ENCODE measurements at places on chromosomes 3 and 15.

DNA sequence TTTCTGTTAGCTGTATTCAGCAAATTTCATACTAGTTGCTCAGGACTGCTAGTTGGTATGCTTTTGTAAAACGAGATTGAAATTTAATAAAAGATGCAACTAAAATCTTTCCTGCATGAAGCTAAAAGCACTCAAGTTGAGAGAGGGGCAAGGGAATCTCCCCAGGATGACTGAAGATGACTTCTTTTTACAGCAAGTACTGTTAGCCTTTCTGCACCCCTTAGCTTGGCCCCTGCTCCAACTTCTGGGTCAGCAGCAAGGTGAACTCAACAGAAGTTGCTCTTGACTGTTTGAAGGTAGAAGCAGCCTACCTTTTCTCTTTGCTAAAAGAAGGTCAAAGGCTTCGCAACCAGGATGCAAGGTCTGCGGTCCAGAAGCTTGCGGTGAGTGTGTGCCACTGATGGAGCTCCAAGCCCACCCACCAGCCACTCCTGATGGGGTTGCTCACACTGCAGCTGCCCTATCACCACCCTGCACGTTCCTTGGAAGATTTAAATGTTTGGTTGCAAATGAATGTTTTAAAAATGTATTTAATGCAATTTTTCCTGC is 32.5 kb downstream of the NME9 start:
- DNase-seq, result no peak

- DNase-seq, result no peak
These were observed 17.4 kb downstream of the PXYLP1 start for GRCh38 chr3:141249041-141249440.

DNA sequence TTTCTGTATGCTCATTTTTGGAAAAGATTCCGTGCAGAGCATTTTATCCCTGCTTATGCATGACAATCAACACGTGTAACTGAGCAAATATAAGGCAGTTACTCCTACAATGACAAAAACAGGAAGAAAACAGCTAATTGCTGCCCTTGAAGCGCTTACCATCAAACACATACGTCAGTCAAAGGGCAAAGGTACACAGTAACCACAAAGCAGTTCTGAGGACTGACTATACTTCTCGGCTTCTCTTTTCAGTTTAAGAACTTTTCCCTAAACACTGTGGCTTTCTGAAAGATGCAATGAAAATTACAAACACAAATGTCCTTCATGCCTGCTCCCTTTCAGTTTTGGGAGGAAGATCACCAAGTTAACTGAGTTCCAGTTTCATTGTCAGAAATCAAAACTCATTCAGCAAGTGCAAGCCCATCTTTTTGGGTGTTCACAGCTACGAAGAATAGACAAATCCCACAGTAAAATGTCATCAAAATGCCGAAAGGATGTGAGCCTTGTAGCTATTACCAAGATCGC is 602.8 kb downstream of the FOXP1 start:
- no peak for DNase-seq

DNA sequence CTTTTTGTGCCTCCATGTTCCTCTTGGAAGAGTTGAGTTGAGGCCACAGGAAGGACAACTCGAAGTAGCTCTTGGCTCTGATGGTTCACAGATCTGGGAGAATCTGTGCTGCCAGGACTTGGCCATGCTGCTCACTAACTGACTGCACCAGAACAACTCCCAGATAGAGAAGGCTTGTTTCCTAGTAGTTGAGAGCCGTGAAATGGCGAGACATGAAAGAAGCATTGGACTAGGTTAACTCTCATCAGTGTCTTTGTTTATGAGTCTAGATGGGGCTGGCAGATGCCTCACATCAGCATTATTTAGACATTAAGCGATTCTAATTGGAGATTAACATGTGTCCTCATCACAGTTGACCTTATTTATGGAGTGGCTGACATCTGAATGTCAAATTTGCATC is 92.9 kb upstream of the AGBL1 start:
- DNase-seq, result no peak

DNA sequence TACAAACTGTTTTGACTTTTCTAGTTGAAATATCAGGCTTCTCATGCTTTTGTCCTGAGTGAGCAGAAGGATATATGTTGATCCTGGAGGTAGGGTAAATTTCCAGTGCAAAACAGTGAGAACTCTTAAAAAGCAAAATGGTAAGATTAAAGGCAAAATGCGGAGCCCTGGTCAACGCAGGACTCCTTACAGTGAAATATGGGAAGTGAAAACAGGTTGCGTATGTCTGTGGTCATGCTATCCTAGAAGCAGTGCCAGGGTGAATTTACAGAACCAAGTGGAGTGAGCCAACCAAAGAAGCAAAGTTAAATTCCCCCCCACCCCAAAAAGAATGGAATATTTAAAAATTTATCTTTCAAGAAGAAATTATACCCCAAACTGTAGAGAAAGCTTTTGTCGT is 256.4 kb downstream of the NR2F2 start:
- no peak for DNase-seq

GRCh38 chr3:110783541-110783940 is 288.1 kb upstream of the NECTIN3 start:
- no peak for DNase-seq

DNA sequence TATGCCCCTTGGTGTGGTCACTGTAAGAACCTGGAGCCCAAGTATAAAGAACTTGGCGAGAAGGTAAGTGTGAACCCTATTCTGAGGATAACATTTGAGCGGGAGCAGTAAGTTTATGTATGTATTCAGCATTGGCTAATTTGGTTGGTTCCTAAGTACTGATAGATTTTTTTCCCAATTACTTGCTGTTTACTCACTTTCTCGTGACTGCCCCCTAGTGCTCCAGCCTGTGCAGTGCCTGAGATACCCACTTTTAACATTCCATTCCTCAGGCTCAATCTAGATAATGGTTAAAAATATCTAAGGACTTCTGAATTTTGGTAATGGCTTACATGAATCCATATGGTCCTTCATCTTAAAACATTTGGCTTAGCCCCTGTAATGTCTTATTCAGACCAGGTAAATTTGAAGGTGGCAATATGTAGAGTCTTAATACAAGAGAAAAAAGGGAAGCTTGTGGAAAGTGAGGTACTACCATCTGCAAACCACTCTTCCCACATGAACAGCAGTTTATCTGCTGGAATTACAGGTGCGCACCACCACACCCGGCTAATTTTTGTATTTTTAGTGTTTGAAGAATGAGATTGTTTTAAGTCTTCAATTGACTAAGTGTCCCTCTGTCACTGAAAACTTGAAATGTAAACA is 7.1 kb downstream of the ELL3 start:
- DNase-seq, result peak; percentile 35

GRCh38 chr3:153163393-153163724 is 1.3 kb downstream of the RAP2B start:
- DNase-seq, result no peak

- no peak for DNase-seq
These were observed 2.0 kb downstream of the ABTB1 start for GRCh38 chr3:127674790-127675189.

DNA sequence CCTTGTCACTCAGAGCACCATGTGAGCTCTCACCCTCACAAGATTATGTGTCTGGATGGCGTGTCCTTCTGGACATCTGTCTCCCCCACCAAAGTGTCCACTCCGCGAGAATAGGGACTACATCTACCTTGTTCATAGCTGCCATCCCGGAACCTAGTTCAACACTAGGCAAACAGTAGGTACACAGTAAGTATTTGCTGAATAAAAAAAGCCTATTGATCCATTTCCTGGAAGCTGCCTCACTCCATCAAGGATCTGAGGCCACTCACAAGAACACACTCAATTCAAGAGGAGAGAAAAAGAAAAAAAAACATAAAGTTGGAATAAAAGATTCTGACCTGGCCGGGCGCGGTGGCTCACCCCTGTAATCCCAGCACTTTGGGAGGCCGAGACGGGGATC is 11.2 kb upstream of the ALAS1 start:
- DNase-seq, result no peak

- DNase-seq, result no peak
These were observed at the start of gene PROK2 for GRCh38 chr3:71784914-71785531. TSS of gene PROK2 (minus strand) at chr3:71785148. CDS start at chr3:71785052, 96 bp downstream.

DNA sequence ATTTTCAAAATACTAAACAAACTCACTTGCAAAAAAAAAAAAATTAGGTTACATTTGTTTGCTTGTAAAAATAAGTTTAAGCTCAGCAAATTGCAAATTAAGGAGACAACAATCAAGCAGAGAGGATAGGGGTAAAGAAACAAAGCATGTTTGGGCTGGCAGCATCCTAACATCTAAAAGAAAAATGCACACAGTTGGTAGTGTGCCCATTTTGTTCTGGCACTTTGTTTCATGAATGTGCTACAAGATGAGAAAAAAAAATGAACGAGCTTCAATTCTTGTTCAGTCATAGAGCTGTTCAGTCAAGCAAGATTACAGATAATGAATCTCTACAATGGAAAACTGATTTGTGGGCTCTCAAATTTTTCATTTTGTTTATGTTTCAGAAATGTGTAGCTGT is 17.7 kb upstream of the ZBBX start:
- DNase-seq, result no peak
